ENCODE measurements at places on chromosomes 3 and 15.
A peak's percentile ranks its signal among the peaks of the same experiment; 100 is the strongest.

- peak; percentile 84 for ATAC-seq
Observed at GRCh38 chr3:24598695-24599470, 104.2 kb upstream of the THRB start.

DNA sequence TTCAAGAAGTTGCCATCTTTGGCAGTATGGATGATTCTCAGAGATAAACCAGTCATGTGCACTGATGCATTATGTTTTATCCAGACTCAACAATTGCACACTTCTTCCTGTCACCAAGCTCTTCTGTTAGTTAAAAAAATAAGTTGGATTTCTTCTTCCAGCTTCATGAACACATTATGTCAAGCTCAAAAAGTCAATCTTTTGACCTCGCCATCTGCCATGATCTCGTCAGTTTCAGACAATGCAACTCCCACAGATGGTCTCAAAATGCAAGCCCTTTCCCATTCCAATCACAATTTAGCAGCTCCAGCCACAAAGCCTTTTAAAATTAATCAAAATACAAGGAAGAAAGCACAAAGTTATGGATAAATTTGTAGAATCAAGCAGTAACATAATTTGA is 42.8 kb downstream of the TFDP2 start:
- no peak for ATAC-seq

- no peak for ATAC-seq
Observed at GRCh38 chr3:103381296-103382079, 946.7 kb downstream of the ZPLD1 start.

DNA sequence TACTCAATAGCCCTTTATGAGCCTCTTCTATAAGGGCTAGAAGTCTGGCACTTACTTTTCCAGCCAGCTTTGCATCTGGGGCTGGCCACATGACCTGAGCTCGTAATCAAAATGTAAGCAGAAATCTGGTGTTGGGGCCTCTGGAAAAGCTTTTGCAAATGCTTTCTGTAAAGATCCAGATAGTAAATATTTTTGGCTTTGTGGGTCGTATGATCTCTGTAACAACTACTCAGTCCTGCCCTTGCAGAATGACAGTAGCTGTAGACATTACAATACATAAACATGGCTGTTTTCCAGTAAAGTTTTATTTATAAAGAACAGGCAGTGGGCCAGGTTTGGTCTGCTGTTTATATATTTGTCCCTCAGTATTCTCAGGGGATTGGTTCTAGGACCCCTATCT is 46.2 kb upstream of the THRB start:
- ATAC-seq = no peak

GRCh38 chr3:109132801-109133473 is 3.6 kb upstream of the C3orf85 start:
- ATAC-seq = no peak

DNA sequence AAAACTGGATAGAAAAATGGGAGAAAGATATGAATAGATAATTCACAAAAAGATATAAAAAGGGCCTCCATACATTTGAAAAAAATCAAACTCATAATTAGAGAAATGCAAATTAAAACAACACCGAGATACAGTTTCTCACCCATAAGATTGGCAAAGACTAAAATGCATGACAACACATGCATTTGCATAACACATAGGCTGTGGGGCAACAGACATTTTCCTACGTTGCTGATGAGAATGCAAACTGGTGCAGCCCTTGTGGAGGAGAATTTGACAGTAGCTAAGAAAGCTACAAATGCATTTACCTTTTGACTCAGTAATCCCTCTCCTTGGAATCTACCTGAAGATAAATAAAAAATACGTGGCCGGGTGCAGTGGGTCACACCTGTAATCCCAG is 11.4 kb upstream of the CAND2 start:
- no peak for ATAC-seq

DNA sequence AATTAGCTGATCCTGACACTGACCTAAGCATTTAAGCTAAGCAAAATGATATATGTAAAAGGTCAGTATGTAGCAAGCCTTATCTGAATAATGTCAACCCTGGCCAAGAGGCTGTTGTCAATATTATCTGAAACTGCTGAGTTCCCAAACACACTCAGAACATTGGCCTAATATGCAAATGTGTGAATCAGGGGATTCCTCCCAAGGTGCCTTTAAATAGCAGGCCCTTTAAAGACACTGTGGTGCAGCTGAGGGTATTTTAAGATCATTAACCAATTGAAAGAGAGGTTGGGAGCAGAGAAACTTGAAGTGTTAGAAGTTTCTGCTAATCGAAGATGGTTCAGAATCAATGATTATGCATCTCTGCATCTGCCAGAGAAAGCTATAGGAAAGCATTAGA is 207.0 kb downstream of the NTRK3 start:
- ATAC-seq = no peak

- peak; percentile 48 for ATAC-seq
Observed at GRCh38 chr3:128322030-128323022, 144.4 kb downstream of the DNAJB8 start.

- no peak for ATAC-seq
Observed at GRCh38 chr3:45794177-45794560, 2.2 kb downstream of the SLC6A20 start.

GRCh38 chr3:99458013-99458412 is 180.4 kb upstream of the COL8A1 start:
- ATAC-seq = no peak

DNA sequence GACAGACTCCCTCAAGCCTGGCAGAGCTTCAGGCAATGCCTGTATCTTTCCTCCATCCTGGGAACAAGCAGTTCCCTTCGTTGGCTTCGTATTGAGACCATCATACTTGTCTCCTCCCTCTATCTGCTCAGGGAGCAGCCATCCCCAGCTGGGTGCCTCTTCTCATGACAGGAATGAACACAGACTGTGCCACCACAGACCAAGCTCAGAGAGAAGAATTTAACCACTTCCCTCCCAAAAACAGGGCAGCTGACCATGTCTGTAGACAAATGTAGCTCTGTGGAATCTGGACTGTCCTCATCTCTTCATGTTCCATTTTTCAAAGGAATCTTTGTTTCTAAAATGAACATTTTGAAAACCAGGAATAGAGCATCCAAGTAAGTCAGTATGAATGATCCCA is 245.4 kb downstream of the ERC2 start:
- ATAC-seq = no peak

DNA sequence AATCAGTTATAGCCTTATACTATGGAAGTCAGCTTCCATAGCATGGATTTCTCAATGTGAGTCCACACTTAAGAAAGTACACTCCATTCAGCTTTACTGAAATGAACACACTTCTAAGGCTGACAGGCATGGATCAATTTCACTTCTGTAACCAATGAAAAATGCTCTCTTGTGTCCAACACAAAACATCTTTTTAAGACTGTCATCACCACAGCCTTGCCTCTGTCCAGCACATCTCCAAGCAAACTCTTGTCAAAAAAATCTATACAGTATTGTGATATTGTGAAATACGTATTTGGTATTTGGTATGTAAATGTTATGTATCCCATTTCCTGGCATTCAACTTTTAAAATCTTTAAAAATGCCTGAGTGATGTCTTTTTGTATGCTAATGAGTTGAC is 208.7 kb downstream of the RAP2B start:
- ATAC-seq = no peak

DNA sequence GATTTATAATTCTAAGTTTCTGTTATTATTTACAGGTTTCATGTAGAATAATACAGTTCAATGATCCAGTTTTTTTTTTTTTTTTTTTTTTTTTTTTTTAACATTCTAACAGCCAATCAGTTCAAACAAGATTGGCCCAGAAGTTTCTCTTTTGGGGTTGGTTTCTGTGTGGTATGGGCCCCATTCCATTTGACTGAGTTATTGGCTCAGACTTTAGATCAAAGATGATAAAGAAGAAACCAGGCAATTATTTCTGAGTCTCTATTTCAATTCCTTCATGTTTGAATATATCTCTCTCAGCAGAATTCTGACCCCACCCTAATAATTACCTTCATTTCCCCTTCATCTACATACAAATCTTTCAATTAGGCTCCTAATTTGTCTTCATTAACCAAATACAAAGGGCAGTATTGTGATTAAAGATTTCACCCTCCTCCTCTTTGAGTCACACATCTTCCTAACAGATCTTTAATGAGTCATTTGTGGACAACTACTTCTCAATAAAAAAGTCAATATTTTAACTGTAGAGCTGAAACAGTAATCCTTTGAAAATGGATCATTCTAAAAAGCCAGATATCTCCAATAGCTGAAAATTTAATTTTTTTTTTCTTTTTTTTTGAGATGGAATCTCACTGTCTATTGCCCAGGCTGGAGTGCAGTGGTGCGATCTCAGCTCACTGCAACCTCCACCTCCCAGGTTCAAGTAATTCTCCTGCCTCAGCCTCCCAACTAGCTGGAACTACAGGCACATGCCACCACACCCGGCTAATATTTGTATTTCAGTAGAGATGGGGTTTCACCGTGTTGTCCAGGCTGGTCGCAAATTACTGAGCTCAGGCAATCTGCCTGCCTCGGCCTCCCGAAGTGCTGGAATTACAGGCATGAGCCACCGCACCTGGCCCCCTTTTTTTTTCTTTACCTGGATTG is 878.8 kb downstream of the NAALADL2 start:
- no peak for ATAC-seq

GRCh38 chr3:146124126-146124801 is 36.7 kb downstream of the PLOD2 start:
- no peak for ATAC-seq

DNA sequence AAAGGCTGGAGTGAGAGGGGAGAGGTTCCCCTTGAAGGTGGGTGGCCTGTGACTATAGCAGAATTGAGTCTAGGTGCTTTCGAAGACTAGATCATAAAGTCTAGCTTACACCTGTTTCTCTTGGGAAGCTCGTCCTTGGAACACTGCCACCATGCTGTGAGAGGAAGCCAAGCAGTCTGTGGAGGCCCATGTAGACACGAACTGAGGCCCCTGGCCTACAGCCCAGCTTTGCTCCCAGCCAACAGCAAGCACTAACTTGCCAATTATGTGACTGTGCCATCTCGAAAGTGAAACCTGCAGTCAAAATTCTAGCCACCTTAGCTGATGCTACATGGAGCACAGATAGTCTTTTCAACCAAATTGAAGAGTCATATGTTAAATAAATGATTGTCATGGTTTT is 190.5 kb upstream of the NECTIN3 start:
- peak; percentile 82 for ATAC-seq

DNA sequence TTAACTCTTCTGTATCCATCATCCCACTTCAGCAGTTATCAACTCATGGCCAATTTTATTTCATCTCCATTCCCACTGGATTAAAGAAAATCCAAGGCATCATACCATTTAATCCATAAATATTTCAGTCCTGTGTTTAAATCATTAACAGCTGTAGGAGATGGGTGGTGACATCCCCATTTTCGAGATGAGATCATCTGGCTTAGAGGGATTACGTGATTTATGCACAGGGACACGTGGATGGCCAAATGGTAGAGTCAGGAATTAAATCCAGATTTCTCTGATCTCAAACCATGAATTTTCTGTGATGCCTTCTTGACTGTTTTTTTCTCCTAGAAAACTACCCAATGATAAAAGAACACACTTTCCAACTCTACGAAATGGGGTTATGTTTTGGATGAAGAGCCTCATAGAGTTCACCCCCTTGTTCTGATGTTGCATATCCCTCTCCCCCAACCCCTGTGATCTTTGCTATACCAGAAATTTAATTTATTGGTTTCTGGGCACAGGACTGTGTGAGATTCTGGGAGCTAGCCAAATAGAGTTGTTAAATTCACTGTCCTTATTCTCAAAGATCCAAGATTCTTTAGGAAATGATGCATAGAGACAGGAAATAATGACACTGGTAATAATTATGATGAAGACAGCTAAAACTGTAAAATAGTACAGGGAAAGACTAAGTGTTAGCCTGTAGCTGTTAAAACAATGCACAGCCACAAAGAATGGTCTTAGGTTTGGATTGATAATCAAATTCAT is 7.4 kb downstream of the ZNF589 start:
- ATAC-seq = no peak

GRCh38 chr3:153113541-153113940 is 48.5 kb upstream of the RAP2B start:
- no peak for ATAC-seq

DNA sequence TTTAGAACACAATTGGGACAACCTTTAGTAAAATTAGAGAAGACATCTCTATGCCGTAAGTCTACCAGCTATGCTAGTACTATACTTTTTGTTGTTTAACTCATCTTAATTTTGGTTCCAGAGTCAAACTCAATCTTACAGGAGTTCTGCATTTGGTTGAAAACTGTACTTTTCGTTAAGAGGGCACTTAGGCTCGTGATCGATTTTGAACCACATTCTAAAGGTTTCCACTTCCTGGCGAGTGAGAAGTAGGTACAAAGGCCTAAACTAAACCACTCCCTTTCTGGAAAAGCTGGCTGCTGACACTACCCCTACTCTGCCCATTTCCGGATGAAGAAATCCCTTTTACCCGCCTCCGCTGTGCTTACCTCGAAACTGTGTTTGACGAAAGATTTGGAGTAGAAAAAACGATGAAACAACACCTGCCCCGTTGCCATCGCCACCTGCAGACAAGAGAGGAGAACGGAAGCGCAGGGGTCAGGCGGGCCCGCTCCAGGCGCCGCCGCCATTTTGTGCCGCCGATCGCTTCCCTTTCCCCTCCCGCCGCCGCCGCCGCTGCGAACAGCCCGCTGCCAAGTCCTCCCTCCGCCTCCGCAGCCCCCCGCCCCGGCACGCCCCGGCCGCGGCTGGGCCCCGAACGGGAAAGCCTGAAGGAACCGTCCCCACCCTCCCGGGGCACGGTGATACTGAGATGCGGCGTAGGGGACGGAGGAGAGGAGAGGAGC is 748 bp downstream of the CCNL1 start:
- ATAC-seq = peak; percentile 69

- no peak for ATAC-seq
Observed at GRCh38 chr3:124809039-124809438, 78.1 kb downstream of the ITGB5 start.

GRCh38 chr15:50219820-50220219 is 37.8 kb downstream of the SLC27A2 start:
- no peak for ATAC-seq

DNA sequence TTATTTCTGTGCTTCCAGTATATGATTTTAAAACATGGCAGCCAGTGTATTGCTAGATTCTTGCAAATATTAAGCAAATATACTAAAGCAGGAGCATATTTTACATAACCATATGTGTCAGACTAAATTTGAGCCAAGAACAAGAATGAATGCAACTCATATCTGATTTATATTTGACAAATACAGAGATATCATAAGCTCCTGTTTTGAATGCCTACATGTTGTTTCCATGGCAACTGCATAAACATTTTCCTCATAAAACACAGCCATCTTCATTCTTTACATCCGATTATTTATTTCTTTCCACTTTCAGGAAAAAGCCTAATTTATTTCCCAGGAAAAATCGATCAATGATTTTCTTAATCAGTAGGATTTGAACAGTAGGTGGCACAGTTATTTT is 172.2 kb upstream of the TSPAN3 start:
- no peak for ATAC-seq
